ENCODE measurements at places on chromosomes 2 and 18. TPM values are rescaled to one million over a fixed set of nuclear protein-coding genes. Genes with fewer than 3 reads are reported as not detected.

The PPP1R1C gene
- total RNA-seq = not detected

The STRN gene
- total RNA-seq = 27.9 TPM

The ZDBF2 gene
- total RNA-seq = 7.1 TPM

The GAREM2 gene
- 4.2 TPM for total RNA-seq

The EFEMP1 gene
- total RNA-seq = not detected

The GPR39 gene
- not detected for total RNA-seq
